COR-L47 (cell line): ENCODE measurements at places on chromosomes 5 and 9.
A peak's percentile ranks its signal among the peaks of the same experiment; 100 is the strongest.

DNA sequence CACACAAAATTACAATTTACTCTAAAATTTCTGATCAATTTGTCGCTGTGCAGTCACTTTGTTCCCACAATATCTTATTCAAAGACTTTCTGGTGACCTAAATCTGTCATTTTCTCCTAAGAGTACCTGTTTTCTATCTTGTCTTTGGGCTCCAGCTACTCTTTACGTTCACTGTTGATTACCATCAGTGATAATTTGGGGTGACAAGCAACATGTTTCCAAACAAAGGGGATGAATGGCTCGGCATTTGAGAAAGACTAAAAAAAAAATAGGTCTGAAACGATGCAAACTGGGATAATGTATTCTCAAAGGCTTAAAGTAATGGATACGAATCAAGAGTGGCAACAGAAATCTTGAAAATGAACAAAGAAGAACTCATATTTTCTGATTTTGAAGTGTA, 205.2 kb upstream of the DAB2 start:
- DNase-seq: no peak

DNA sequence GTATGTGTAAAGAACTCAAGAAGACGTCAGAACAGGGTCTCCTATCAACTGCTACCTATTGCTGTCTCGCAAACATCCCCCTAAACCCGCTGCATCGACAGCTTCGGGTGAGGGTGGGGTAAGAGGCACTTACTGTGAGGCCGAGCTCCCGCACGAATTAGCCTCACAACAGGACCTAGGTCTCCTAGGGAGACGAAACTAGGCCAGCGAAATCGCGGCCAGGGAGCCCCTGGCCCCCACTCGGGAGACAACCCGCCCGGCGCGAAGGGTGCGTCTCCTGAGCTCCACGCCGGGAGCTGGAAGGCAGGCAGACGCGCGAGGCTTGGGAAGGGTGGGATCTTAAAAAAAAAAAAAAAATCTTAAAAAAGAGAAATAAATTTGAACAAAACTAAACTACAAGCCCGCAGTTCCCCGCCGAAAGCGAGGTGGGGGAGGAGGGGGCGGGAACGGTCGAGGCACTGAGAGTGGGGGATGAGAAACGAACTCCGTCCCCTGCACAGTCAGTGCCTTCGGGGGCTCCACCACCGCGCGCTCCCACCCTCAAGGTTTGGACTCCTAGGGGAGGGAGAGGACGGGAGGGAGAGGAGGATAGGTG, 33.0 kb upstream of the NFIB start:
- DNase-seq: peak; percentile 88

DNA sequence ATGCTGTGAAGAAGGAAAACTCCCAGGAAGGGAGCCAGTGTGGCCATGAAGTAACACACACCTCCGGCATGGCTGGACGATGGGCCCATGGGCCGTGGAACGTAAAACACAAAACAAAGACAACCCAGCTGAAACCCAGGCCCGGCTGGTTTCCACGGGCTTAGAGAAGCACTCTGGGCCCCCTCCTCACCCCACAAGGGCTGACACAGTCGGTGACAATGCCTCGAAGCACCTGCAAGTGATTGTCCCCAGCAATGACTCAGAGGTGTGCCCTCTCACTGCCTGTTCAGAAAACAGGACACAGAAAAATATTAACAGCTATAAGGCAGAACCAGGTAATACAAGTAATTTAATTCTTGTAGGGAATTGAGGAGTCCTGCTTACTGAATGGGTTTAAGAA, 135.3 kb downstream of the ROR2 start:
- no peak for DNase-seq

DNA sequence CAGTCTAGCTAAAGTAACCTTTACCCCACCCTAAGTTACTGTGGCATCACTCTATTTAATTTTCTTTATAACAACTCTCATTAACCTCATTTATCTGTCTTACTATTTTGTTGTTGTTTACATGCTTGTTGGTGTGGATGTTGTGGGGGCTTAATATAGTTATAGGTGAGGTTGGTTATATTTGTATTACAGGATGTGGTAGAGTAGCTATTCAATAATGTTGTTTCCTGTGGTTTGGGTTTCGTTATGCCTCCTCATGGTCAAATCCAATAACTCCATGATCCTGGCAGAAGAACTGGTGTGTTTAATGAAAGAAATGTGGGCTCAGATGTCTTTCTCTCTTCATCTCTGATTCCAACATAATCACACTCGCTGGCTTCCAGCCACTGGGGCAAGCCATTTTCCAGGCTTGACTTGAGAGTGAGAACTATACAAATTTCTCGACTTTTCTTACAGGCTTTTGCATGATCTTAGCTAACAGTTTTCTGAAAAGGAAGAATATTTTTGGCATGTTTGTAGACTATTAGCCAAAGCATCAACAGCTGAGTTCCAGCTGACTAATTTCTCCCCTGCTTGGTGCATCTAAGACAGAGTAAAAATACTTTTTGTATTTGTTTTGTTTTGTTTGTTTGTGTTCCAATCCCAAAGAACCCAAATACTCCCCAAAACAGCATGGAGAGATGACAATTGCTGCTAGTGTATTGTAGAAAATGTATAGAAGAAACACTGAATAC, 303.7 kb upstream of the PAPPA start:
- no peak for DNase-seq

DNA sequence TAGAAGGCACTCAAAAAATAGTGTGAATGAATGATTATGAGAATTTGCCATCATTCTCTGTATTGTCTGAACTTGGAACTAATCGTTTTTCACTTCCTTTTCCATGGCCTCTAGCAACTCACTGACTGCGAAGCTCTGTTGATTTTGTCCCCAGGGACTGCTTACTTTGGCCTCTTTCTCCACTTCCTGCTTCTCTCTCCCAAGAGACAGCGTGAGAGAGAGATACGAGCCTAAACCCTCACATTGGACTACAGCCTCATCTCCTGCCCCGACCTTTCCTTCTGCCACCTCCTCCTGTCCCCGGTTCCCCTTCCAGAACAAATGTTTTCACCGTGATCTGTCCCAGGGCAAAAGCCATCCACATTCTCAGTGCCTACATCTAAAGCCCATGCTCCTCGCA, 300.8 kb upstream of the PANK3 start:
- no peak for DNase-seq

DNA sequence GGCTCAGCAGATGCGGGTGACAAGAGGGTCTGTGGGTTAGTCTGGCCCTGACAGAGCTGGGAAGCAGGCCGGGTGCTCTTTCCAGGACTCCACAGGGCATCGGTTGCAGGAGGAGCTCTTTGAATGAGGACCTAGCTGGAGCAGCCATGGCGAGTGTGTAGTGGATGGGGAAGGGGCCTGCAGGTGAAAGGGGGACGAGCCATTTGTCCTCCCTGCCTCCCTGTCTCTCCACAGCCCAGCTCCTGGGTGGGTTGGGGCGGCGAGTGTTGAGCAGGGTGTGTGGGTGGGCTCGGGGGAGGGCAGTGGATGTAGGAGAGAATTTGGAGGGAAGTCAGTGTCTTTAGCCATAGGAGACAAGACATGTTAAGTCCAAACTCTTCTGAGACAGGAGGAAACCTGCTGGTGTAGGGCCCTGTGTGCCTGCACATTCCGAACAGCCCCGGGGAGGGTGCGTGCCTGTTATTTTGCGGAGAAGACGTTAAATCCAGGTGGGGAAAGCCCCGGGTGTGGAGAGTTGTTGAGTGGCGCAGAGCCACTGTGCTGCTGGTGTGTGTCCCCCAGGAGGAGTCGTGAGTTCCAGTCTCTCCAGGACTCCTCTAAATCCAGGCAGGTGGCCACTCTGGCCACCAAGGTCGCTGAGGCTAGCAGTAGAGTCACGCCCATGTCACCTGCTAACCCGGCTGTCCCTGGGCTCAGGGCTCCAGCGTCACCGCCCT, 73.6 kb downstream of the PSMB7 start:
- no peak for DNase-seq
